Esophagus squamous epithelium (tissue), 5 donors: ENCODE measurements at places on chromosomes 7 and 10.

- no peak for DNase-seq
These were observed 58.5 kb upstream of the UBE3C start for GRCh38 chr7:157080111-157080730.

DNA sequence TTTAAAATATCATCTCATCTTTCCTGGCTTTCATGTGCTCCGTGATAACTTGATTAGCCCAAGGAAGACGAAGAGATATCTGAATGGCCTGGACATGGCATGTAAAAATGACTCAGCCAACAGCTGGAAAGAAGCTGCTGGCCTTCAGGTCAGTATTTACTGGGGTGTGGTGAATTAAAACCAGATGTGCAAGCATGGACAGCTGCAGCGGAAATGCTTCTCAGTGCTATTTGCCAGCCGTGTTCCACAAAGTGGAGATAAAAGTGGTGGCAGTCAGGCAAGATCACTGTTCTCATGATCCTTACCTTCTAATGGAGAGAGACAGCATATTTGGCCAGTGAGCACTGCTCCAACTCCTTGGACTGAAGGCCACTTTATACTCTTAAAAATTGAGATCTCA lies 203.1 kb upstream of the VSTM2A start:
- DNase-seq, result no peak

DNA sequence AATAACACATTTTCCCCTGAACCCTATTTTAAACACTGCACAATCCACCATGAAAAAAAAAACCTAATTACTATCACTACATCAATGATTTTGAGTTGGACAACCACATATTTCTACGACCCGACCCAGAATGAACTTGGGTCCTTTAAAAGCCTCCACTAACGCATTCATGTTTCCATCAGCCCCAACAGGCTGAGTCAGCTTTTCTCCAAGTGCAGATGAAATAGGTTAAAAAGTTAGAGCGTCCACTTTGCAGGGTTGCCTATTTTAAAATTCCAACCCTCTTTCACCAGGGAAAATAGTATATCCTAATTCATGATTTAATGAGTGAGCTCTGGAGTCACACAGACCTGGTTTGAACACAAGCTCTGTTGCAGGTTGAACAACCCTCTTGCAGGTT lies 501.0 kb upstream of the SORCS1 start:
- DNase-seq, result no peak

DNA sequence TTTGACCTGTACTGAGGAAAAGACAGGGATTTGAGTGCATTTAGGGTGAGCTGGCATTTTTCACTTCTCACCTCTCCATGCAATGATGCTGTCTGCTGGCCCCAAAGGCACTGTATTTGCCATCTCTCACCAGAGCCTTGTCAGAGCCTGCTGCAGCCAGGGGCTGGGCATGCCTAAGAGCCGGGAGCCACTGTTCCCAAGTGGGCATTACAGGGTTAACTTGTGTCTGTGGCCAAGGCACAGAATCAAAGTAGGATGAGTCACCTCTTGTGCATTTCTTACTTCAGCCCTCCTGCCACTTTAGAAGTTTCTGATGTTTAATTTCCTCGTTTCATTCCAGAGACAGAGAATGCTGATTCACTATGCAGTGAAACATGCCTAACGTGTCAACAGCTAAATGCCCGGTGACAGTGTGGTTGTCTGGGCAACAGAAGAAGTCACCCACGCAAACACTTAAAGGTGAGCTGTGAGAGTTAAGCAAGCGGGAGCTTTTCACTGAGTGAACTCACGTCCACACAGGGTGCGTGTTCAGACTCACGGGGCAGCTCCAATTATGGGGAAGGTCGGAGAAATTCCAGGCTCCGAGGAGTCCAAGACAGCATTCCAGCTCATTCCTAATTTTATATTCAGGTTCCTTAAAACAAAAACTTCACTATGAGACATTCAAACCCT lies 57.1 kb upstream of the IGFBP3 start:
- DNase-seq, result no peak

DNA sequence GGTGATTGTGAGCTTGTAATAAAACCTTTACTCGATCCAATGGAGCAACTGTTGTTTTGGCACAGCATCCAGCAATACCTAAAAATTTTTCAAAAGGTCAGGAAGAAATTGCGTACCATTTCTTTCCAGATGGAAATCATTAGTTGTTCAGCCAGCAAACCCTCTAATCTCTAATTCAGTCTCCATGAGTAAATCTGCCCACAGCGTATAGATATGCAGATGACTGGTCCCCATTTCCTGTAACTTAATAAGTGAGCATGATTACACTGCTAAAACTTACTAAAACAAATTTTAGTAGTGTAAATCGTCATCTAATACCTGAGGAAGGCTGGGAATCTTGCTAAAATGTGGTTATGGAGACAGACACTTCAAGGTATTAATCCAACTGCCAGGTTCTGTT lies 10.6 kb downstream of the SLC25A16 start:
- DNase-seq, result no peak
